ENCODE measurements at places on chromosomes 5 and 9.

DNA sequence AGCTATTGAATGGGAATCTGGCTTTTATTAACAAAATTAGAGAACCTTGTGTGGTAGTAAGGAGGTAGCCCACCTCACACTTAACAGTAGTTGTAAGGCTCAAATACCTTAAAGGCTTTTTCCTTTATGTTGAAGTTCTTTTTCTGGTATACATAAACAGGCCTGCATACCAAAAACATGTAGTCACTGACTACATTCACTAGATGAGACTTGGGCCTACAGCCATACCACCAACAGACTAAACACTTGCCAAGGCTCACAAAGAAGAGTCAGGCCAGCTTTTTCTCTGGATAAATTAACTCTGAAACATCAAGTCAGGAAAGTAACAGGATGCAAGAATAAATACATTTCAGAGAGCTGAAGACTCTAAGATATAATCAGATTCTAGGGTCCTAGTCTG lies 78.6 kb upstream of the MPDZ start:
- DNase-seq: no peak

GRCh38 chr5:171578049-171578828 lies 158.8 kb downstream of the FGF18 start:
- no peak for DNase-seq

DNA sequence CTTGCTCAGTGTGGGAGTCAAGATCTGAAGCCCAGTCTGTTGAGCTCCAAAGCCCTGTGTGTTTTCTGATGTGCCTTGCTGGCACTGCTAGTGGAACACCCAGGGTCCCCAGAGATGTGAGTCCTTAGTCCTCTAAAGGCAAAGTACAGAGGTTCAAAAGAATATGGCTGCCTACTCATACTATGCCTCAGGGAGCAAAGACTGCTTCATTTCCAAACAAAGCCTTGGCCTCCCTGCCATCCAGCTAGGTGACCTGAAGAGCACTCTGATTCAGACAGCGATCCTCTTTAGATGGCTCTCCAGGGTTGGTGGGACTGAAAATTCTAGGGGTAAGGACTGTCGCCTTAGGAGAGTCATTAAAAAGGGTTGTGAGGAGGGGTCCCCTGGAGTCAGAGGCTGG lies 2.0 kb downstream of the PRLR start:
- DNase-seq: no peak

- no peak for DNase-seq
These were observed 13.8 kb downstream of the SH3PXD2B start for GRCh38 chr5:172440486-172440885.

DNA sequence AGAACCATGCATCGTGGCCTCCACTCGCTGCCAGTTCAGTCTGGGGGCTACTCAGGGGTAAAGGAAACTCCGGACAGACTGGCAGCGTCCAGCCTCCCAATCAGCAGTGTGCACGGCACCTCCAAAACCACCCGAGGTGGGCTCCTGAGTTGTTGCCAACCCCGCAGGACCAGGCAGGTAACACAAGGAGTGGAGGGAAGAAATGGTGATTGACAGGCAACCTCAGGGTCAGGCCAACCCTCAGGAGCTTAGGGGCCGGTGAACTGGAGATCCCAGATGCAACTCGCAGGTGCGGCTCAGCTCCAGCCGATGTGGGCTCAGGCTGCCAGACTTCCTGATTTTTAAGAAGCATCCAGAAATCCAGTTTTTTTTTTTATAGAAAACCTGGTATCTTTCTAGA lies 37.3 kb upstream of the AKNA start:
- DNase-seq: no peak

All from stimulated activated CD8-positive, alpha-beta memory T cell treated with anti-CD3 and anti-CD28 coated beads, Interleukin-7, amount 100 ng/mL, for 4 hours (primary cell).